Thoracic aorta (tissue), 2 donors: ENCODE measurements at places on chromosomes 5 and 9.

DNA sequence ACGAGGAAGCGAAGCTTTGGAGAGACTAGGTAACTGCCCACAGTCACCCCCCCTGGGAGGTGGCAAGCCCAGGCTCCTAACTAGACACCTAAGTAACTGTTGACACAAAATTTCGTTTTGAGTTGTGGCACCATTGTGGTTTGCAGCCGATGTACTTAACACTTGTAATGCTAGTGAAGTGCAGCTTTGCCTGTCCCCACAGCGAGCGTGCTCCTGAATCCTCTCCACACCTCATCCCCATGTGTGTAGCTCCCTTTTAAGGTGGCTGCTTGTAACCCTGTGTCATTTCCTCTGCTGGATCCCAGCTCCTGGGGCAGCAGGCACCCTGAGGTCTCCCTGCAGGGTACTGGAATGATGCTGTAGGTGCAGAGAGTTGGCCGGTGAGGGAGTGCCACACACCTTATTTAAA, 114.9 kb downstream of the TRIO start:
- DNase-seq = no peak

DNA sequence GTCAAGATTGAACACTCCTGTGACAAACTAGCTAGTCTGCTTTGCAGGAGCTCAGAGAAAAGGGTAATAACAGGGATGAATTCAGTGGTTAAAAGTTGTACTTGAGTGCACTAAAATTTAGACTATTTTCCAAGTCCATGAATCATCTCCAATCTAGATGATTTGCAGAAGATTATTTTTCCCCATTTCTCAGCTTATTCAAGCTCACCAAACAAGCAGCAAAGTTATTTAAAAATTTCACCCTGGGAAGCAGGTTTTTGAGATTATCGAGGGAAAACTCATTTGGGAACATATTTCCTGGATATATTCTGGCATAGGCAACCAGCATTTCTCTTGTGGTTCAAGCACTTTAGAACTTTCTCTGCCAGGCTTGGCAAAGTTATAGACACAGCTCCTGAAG, 311.4 kb downstream of the TLE1 start:
- DNase-seq = no peak

- DNase-seq = no peak
Measured at GRCh38 chr9:21796768-21797167, 5.7 kb upstream of the MTAP start.

- no peak for DNase-seq
Measured at GRCh38 chr9:121275781-121276658, 8.1 kb downstream of the GSN start.

GRCh38 chr9:98784831-98785806, 11.2 kb downstream of the ANKS6 start:
- DNase-seq = no peak

DNA sequence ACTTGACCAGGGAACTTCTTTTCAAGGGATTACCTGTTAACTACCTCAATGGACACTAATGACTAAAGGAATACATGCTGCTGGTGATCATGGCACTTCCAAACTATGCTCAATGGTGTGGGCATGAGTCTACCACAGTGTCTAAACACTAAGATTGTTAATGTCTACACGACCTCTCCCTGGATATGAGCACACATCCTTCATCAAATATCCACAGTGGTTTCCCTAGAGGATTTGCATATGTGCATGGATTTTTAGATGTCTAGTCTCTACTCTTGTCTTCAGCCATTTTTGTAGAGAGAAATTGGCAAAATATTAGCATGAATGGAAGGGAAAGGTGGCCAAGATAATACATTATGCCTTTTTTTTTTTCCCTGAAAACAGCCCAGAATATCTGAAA, 113.3 kb upstream of the CCDC152 start:
- no peak for DNase-seq

GRCh38 chr9:114235033-114235661, 79.8 kb downstream of the COL27A1 start:
- DNase-seq = no peak

DNA sequence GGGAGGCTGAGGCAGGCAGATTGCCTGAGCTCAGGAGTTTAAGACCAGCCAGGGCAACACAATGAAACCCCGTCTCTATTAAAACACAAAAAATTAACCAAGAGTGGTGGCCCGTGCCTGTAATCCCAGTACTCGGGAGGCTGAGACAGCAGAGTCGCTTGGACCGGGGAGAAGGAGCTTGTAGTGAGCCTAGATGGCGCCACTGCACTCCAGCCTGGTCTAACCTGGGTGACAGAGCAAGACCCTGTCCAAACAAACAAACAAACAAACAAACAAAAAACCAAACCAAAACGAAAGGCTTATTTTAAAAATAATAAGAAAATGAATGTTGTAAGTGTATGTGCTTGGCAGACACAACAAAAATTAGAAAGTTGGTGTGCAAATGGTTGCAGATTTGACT, 536.3 kb upstream of the PTPRD start:
- no peak for DNase-seq

DNA sequence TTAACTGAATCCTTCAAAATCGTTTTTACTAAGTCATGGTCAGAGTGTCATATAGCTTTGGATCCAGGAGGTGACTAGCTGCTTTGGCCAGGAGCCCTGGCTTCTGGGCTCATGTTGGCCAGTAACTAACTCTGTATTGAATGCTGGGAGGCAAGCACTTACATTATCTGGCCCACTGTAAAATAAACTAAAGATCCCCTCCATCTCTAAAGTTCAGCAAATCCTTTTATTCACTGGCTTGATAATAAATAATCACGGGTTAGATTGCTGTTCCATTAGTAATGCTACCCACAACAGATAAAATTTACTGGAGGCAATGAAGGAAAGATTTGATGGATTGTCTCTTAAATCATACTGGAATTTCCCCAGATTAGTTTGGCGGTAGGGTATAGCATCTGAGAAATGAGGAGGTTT, 382.2 kb upstream of the TLE4 start:
- DNase-seq = no peak

DNA sequence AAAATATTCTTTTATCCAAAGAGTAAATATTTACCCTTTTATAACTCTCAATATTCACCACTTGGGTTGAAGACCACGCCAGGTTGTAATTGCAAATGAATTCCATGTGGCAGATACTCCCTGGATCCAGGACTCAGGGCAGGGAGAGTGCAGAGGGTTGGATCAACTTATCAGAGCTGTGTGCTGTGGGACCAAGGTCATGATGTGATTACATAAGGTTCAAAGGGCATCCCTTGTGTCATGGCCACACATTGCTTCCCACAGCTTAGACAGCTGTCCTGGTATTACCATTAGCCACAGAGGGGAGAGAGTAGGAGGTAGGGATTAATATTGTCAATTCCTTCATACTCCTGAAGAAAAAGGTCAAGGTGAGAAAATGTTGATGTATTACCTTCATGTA, 133.9 kb downstream of the JAKMIP2 start:
- DNase-seq = no peak

DNA sequence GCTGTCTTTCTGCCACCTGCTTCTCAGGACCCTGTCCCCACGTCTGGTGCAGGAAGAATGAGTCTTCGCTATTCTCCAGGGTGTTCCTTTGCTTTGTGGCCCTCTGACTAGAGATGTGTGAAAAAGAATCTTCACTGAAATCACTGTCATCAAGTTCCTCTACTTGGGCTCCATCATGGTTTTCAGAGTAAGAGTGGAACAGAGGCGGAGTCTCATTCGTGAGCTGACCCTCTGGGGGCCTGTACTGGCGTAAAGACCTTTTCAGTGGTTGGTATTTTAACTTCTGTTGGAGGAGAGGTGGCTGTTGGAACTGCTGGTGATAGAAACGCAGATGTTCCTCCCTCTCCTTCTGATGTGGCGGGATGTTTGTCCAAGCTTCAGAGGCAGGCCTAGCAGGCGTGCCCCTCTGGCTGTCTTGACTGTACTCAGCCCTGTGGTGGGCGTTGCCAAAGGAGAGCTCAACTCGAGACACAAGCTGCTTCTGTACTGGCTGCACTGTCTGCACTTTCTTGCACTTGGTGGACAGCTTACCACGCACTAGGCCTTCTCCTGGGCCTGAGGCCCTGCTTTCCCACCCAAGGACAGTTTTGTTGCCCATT, 72.0 kb downstream of the KIF24 start:
- DNase-seq = no peak

DNA sequence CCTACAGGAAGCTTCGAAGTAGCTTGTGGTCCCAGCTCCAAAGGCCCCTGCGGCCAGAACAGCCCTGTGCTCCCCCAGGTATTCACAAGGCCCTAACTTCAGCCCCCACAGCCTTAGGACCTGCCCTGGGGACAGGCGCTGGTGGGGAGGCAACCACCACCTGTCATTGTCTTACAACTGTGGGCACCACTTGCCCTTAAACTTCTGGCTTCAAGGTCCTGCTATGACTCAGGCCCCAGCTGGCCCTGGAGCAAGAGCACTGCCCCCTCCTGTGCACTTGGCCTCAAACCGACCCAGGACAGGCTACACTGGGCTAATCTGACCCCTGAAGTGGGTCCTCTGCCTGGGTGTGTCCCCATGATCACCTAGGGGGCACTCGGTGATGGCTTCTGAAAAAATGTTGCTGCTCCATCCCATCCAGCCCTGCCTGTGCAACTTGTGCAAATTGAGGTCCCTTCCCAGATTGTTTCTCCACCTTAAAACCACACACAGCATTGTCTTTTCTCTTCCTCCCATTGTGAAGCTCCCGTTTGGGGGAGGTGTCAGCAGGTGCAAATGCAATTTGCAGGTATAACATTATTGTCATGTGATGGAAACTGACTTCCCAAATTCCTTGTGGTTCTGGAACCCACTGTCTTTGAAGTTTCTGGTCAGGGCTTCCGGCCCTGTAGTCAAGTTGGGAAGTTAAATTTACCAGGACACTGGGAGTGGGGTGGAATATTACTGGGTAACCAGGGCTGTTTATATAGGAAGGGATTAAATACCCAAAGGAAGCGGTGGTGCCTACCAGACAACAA, 1.1 kb upstream of the PROB1 start:
- DNase-seq = no peak

GRCh38 chr9:69760278-69760610, 433 bp upstream of the PTAR1 start:
- DNase-seq = no peak

DNA sequence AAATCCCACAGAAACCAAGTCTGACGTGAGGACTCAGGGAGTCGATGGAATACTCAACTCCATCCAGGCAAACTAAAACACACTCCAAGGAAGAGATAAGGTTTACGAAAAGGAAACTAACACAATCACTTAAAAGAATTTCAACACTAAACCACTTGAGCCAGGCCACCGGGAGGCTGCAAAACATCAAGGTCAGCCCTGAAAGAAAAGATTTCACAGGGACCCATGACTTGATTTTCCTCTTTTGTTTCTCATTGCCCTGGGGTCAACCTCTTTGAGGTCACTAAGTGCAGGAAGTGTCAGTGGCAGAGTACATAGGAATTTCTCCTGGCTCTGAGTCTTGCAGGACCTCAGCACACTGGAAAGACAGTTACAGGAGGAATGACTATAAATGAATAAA, 77.8 kb upstream of the TARS1 start:
- DNase-seq = no peak

DNA sequence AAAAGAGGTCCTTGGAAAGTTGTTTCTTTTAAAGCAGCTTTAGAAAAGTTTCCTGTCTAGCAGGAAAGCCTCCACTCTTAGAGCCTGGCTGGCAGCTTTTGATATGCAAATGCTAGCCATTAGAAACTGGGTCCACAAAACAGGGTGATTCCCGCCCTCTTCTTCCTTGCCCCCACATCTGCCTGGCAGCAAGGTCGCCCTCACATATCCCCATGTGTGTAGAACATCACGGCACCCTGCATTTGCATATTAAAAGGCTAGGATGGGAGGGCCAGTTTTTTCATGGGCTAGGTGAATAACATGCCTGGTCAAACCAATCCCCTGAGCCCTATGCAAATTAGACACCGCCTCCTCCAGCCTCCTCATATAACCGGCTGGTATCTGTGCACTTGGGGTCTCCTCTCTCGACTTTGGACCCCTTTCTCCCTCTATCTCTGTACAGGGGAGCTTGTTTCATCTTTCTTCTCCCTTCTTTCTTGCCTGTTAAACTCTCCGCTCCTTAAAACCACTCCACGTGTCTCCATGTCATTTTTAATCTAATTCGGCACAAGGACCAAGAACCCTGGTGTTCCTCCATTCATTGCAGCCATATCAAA, 426.8 kb upstream of the CTNND2 start:
- DNase-seq = no peak

GRCh38 chr9:84374516-84374915, 34.0 kb upstream of the SLC28A3 start:
- no peak for DNase-seq

- DNase-seq = no peak
Measured at GRCh38 chr9:33117306-33117705, 40.8 kb upstream of the SMU1 start.

GRCh38 chr5:152052470-152052869, 127.8 kb upstream of the GLRA1 start:
- DNase-seq = no peak

DNA sequence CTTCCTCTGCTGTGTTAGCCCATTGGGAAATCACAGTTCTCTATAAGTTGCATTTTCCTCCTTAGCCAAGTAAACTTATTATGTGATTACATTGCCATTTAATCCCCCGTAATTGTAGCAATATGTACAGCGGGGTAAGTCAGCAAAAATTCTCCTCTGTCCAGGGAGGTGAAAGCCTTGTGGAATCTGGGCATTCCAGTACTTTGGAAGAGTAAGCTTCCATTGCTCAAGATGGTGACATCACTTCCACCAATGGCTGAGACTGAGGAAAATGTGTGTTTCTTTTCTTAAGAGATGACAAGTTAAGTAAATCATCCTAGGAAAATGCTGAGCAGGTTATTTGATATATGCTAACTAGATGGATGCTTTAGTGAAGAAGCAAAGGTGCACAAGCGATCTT, 436.7 kb downstream of the CETN3 start:
- no peak for DNase-seq

DNA sequence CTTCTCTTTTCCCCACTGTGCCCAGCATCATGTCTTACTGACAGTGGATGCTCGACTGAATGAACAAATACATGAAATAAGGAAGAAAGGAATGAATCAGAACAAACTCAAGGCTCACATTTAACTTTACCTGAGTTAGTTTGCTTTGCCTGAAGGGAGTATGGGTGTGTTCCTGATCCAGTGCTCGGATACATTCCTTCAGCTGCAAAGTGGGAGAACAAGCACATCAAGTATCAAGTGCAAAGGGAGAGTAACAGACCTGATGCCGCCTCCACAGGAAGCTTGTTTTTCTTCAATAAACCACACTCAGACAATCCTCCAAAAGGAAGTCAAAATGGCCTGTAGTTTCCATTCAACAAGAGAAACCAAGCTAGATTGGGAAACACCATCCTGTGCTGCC, 66.1 kb downstream of the KIF24 start:
- no peak for DNase-seq
